ENCODE measurements at places on chromosomes 5 and 9.

GRCh38 chr9:2574203-2574602, 47.4 kb upstream of the VLDLR start:
- no peak for DNase-seq

GRCh38 chr5:4099386-4099785, 503.8 kb downstream of the IRX1 start:
- DNase-seq: no peak

GRCh38 chr5:66645039-66645438, 48.8 kb downstream of the MAST4 start:
- DNase-seq: no peak

DNA sequence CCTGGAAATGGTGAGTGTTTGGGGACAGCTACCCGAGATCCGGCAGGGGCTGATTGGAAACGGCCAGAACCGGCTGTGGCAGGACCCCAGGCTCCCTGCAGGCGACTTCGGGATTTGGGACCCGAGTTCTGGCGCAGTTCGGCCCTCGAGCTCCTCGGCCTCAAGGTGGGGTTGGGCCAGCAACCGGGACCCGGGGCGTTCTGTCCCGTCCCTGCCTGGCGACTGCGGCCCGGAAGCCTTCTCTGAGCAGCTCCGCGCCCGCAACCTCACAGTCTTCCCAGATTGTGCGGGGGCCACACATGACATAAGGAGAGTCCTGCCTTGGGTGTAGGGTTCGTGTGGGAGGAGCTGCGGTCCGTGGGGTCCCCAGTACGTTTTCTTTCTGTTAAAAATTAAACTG, 23.2 kb upstream of the NEURL1B start:
- no peak for DNase-seq

DNA sequence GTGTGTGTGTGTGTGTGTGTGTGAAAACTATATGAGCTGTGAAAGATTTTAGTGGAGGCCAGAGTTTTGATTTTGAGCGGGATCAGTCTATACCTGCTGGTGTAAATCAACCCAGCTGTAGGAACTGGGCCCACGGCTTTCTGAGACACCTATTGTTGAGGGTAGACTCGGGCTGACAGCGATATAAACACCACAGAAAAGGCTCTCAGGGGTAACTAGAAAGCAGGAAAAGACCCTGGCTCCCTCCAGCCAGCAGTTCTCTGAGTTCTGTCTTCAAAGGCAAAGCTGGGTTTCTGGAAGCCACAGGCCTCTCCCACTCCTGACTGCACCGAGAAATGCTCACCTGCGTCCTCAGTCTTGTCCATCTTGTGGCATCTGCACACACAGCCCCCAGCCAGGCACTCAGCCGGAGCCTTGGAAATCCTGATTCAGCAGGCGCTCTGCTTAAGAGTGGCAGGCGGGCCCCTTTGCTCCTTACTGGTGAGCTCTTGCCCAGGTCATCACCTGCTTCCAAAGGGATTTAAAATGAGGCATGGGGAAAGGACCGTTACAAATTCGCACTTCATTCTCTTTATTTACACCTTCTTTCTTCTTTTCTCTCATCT, 223.3 kb downstream of the NDUFS4 start:
- no peak for DNase-seq

DNA sequence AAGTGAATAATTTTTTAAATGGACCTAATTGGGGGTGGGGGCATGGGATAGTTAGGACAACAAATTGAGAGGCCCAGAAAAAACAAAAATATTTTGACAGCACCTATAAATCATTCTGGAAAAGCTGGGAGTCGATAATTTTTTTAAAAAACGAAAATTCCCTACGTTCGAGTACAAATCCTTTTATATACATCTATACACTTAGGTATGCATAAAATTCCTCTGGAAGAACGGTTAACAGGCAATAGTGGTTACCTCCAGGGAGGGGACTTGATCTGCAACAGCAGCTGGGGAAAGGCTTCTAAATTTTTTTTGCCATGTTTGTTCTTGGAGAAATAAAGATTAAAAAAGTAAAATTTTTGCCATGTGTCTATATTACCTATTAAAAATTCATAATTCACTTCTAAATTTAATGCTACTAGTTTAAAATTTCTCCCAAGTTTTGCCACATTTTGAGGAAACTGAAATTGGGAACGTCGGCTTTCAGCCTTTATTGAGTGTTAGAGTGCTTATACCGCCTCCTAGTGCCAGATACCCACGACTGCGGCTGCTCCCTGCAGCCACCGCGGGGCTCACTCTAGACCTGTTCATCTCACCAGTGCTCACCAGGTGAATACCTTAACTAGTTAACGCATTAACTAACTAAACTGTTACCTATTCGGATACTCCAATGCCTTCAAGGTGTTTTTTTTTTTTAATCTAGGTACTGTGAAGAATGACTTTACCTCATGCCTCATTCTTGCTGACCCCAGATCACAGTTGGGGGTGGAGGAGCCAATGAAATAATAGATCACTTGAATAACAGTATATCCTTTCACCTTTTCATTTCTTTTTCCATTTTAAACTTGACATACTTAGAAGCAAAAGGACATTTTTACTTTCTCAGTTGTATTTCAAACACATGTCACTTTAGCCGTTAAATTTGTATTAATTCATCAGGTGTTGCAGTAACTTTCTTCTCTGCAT, 1.8 kb upstream of the BHMT start:
- no peak for DNase-seq

DNA sequence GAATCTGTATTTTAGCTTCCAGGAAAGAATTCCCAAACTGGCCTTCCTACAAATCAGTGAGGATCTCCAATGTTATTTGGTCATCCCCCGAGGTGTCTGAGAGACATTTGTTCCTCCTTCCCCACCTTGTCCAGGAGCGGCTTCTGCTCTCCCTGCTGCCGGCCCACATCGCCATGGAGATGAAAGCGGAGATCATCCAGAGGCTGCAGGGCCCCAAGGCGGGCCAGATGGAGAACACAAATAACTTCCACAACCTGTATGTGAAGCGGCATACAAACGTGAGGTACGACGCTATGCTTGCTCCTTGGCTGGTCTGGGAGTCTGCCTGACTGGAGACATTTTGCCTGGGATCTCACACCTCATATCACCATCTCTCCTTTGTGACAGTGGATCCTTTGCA, 160.4 kb downstream of the CFAP90 start:
- DNase-seq: no peak

DNA sequence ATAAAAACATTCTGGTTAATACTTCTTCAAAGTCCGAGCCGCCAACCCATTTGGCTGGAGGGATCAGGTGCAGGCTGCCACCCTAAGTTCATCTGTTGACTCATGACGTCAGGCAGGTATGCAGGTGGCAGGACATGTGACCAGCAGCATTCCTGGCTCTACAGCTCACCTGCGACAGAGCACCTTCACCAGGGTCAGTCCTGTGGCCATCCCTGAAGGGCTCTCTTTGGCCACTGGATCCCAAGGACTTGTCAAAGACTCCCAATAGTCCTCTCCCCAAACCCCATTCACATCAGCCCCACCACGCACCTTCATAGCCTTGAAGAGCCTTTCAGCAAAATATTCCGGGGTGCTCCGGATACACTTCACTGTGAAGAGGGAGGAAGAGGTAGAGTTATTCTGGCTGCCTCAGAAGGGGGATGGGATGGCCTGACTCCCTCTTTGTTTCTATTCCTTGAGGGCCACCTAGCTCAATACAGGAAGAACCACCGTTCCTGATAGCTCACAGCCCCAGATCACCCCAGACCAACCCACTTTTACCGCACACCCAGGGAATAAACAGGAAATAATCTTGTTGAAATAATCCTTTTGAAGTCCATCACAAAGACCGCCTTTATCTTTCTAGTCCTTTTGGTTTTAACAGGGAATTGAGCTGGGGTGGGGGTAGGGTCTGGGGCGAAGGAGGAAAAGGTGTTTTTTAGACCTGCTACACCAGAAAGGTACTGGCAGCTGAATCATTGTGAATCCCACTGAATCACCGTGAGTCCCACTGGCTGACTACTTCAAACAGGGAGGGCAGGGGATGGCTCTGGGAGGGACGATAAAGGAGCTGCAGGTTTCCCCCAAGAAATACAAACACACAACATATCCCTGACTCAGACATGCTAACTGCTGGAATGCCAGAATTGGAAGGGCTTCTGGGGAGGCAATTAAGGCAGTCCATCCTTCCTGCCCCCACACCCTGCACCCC, 26.4 kb downstream of the ANXA6 start:
- no peak for DNase-seq

DNA sequence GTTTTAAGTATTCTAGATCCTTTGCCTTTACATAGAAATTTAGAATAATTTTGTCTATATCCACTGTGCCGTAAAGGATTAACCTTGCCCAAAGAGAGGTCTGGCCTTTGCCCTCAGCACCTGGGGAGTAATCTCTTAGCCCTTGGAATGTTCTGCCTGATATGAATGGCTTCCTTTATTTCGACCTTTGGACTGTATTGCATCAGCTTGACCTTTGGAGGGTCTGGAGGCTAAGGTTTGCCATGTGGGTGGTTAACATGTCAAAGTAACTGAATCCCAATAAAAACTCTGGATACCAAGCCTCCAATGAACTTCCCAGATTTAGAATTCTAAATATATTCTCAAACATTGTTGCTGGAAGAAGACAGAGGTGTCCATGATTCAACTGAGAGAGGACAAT, 54.7 kb downstream of the NR2F1 start:
- no peak for DNase-seq

DNA sequence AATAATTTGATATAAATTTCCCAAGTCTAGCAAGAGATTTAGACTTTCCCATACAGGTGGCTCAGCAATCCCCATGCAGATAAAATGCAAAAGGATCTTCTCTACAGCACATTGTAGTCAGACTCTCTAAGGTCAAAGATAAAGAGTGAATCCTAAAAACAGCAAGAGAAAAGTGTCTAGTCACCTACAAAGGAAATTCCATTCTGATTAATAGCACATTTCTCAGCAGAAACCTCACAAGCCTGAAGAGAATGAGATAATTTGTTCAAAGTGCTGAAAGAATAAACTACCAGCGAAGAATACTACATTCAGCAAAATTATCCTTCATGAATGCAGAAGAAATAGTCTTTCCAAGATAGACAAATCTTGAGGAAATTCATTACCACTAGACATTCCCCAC, 493.3 kb downstream of the PRELID2 start:
- peak; percentile 12 for DNase-seq

DNA sequence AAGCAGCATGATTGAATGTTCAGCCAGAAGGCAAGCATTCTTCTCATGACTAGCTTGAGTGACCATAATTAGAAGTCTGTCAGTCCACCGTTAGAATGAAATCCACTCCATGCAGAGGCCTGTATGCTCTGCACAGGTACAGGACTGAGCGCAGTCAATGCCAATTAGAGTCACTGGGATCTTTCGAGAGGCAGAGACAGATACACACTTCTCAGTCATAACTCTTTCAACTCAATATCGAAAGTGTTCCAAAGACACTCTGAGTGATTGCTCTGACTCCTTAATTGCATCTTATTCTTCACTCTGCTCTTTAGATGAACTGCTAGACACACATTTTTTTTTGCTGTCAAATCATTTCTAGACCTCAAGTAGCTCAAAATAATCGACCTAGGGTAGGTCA, 203.6 kb downstream of the GABRB2 start:
- DNase-seq: no peak

GRCh38 chr5:68435611-68436010, 220.1 kb downstream of the PIK3R1 start:
- DNase-seq: no peak

DNA sequence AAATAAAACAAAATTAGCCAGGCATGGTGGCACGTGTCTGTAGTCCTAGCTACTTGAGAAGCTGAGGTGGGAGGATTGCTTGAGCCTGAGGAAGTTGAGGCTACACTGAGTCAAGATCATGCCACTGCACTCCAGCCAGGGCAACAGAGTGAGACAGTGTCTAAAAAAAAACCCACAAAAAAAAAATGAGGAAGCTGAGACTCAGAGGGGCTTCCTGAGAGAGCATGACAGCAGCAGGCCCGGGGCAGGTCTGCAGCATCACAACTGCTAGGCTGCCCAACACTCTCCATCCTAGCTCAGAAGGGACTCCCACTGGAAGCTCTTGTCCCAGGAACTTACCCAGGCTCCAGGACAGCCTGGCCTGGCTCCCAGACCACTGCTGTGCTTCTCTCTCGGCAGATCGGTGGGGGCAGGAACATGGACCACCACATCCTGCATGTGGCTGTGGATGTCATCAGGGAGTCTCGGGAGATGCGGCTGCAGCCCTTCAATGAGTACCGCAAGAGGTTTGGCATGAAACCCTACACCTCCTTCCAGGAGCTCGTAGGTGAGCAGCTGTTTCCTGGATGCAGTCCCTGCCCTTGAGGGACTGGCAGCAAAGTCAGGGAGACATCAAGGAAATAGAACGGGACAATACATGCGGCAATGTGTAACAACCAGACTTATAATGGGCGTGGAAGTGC, 19.1 kb downstream of the PTGS1 start:
- DNase-seq: no peak

DNA sequence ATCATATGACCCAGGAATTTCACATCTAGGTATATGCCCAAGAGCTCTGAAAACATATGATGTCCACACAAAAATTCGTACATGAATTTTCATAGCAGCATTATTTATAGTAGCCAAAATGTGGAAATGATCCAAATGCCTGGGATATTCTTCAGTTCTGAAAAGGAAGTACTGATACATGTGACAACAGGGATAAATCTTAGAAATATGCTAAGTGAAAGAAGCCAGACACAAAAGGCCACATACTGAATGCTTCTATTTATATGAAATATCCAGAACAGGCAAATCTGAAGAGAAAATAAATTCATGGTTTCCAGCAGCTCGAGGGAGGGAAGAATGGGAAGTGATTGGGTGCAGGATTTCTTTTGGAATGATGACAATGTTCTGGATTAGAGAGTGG, 16.8 kb upstream of the ZBTB43 start:
- peak; percentile 15 for DNase-seq

GRCh38 chr9:77456829-77457437, 191.2 kb downstream of the GNA14 start:
- DNase-seq: peak; percentile 80

DNA sequence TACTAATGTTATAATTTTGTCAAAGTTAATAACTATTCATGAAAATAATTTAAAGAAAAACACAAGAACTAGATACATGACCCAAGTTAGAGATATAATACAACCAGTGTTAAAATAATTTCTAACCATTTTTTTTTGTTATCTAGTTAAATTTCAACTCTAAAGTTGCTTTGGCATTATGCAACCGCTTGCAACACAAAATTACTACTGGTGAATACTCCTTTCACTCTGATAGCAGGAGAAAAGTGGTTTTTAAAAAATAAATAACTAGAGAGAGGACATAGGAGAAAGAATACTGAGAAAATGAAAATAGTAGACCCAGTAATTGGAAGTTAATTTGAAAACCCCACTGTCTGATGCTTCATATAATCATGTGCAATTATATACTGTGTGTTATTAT, 622.4 kb upstream of the GRIN3A start:
- no peak for DNase-seq

GRCh38 chr5:110343616-110344015, 382.9 kb downstream of the TMEM232 start:
- no peak for DNase-seq

GRCh38 chr5:17429353-17429752, 68.7 kb upstream of the TAF11L2 start:
- no peak for DNase-seq

Measured in foreskin fibroblast (primary cell).